Neural crest cell (in vitro differentiated cells): ENCODE measurements at places on chromosomes 1 and 21. TPM values are rescaled to one million over a fixed set of nuclear protein-coding genes. Genes with fewer than 3 reads are reported as not detected.

The TMPRSS3 gene
- total RNA-seq, result not detected in 2 replicates

The TCHHL1 gene
- not detected in 2 replicates for total RNA-seq

The CDCA8 gene
- 70.3 and 72.1 TPM in 2 replicates for total RNA-seq

DNA sequence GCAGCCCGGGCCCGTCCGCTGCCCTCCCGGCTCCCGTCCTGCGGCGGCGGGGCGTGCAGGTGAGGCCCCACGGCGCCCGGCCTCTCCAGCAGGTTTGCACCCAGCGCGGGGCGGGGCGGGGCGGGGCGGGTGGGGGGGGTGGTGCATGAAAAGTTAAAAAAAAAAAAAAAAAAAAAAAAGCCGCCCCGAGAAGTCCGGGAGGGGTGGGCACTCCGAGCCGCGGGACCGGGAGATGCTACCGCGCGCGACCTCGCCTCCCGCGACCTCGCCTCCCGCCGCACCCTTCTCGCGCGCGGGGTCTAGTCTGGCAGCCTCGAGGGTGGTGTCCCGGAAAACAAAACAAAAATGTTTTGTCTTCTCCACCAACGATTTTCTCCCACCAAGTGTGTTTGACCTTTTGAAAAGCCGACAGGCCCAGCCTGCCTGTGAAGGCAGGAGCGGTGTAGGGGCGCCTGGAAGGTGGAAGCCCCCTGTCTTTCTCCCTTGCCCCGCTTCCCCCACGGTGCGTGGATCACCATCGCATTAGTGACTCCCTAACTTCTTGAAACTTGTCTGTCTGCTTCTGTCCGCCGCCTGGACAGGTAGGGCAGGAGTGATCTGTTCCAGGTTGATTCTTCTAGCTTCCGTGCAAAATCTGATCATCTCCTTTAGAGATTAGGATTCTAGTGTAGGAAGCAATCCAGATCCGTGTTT lies 569 bp downstream of the RCAN3 start:
- peaks cover 90% of the 10 kb centered on the region for H3K27me3 ChIP-seq
- peaks cover 15% of the 10 kb centered on the region for H3K4me1 ChIP-seq
- peak overlapping the region; percentile 95 for H3K4me3 ChIP-seq
- no peak for DNase-seq

DNA sequence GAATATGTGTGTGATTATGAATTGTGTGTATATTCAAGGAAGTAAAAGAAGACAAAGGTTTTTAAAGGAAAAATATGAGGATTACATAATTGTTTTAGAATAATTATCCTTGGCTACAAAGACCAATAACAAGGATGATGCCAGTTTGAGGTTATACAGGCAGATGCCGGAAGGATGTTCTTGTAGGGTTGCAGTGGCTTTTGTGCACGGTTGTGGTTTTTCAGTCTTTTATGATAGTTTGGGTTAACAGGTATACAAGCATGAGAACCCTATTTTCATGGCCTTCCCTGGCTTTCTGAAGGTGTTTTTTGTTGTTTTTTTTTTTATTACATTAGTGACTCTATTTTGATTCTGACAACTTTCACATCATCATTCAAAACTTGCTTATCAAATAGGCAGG lies 4.9 kb downstream of the CR2 start:
- H3K27ac ChIP-seq, result no peak overlapping the region
- DNase-seq, result no peak
- peaks cover 26% of the 10 kb centered on the region for H3K27me3 ChIP-seq
- H3K36me3 ChIP-seq, result no peaks in the 10 kb centered on the region
- H3K4me1 ChIP-seq, result peaks cover 4% of the 10 kb centered on the region

- no peak overlapping the region for H3K27ac ChIP-seq
- H3K4me1 ChIP-seq, result no peaks in the 10 kb centered on the region
- H3K4me3 ChIP-seq, result no peak overlapping the region
- no peaks in the 10 kb centered on the region for H3K27me3 ChIP-seq
- H3K36me3 ChIP-seq, result peaks cover 7% of the 10 kb centered on the region
Observed at GRCh38 chr1:182035097-182035770, 26.3 kb downstream of the ZNF648 start.

GRCh38 chr1:33633019-33633801 lies 160.8 kb downstream of the ZSCAN20 start:
- peak; percentile 98 for DNase-seq
- no peak overlapping the region for H3K4me3 ChIP-seq
- no peak overlapping the region for H3K27ac ChIP-seq
- no peaks in the 10 kb centered on the region for H3K36me3 ChIP-seq

GRCh38 chr1:53766831-53767405 lies 28.0 kb upstream of the GLIS1 start:
- DNase-seq, result no peak
- H3K4me1 ChIP-seq, result peaks cover 9% of the 10 kb centered on the region
- H3K27me3 ChIP-seq, result no peaks in the 10 kb centered on the region
- no peak overlapping the region for H3K4me3 ChIP-seq

DNA sequence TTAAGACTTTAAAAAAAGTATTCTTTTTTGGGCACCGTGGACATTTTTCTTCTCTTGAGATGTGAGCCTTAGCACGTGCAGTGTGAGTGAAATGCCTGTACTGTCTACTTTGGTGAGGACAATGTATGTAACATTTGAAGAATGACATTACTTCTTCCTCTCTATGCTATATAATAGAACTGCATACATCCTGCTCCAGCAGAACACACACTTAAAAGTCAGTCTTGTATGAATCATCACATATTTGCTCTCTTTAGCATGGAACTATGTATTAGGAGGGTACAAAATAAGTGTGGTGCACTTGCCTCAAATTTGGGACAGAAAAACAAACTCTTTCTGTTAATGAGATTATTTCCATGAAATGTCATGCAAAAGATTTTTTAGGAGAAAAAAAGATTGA lies 358.4 kb upstream of the SGIP1 start:
- H3K36me3 ChIP-seq, result no peaks in the 10 kb centered on the region
- no peak overlapping the region for H3K4me3 ChIP-seq
- H3K27me3 ChIP-seq, result no peaks in the 10 kb centered on the region
- H3K4me1 ChIP-seq, result peaks cover 23% of the 10 kb centered on the region
- DNase-seq, result no peak
- no peak overlapping the region for H3K27ac ChIP-seq

- peak overlapping the region; percentile 7 for H3K27ac ChIP-seq
- H3K27me3 ChIP-seq, result no peaks in the 10 kb centered on the region
- H3K4me3 ChIP-seq, result no peak overlapping the region
- H3K36me3 ChIP-seq, result no peaks in the 10 kb centered on the region
Observed at GRCh38 chr1:170041423-170042192, 32.9 kb downstream of the KIFAP3 start.

- no peak for DNase-seq
- H3K36me3 ChIP-seq, result no peaks in the 10 kb centered on the region
- no peak overlapping the region for H3K4me3 ChIP-seq
- H3K27ac ChIP-seq, result no peak overlapping the region
Observed at GRCh38 chr21:45227735-45228134, 60.0 kb downstream of the POFUT2 start.

GRCh38 chr1:54604572-54605370 lies 18.6 kb downstream of the FAM151A start:
- H3K4me3 ChIP-seq, result no peak overlapping the region
- H3K27me3 ChIP-seq, result no peaks in the 10 kb centered on the region
- no peaks in the 10 kb centered on the region for H3K36me3 ChIP-seq
- H3K4me1 ChIP-seq, result no peaks in the 10 kb centered on the region
- H3K27ac ChIP-seq, result peak overlapping the region; percentile 43

DNA sequence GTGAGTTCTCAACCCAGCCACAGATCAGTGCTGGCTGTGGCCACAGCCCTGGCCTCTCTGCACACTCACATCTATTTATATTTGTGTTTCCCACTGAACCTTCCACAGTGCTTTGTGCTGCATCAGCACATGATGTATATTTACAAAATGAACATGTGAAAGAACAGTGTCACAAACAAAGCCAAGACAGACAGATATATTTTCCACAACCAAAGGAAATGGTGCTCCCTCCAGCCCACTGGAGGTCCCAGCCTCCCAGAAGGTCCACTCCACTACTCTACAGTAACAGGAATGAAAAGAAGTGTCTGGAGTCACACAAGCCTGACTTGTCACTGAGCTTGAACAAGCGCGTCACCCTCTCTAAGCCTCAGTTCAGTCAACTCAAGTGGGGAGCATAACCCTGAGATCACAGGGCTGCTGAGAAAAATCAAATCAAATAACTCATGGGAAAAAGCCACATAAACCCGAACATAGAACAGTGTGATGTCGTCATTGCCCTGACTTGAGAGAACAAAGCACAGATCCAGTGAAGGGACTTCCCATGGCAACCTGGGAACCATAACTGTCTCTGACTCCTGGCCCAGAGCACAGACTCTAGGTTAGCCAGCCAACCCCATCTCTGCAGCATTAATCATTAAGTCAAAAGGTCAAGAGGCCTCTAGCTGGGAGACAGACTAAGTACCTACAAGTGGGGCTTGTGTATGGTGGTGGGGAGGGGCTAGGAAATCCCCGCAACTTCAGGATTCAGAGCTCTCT lies 121.2 kb downstream of the TRABD2B start:
- H3K4me3 ChIP-seq, result no peak overlapping the region
- no peaks in the 10 kb centered on the region for H3K27me3 ChIP-seq
- DNase-seq, result no peak
- no peaks in the 10 kb centered on the region for H3K36me3 ChIP-seq
- H3K4me1 ChIP-seq, result peaks cover 10% of the 10 kb centered on the region
- H3K27ac ChIP-seq, result peak overlapping the region; percentile 73

- peaks cover 98% of the 10 kb centered on the region for H3K27me3 ChIP-seq
- peaks cover 32% of the 10 kb centered on the region for H3K4me1 ChIP-seq
- peak overlapping the region; percentile 63 for H3K4me3 ChIP-seq
- DNase-seq, result no peak
Observed at GRCh38 chr1:181318858-181319235, 164.5 kb upstream of the CACNA1E start.
